Breast epithelium (tissue), 4 donors: ENCODE measurements at places on chromosomes 6 and 20.

DNA sequence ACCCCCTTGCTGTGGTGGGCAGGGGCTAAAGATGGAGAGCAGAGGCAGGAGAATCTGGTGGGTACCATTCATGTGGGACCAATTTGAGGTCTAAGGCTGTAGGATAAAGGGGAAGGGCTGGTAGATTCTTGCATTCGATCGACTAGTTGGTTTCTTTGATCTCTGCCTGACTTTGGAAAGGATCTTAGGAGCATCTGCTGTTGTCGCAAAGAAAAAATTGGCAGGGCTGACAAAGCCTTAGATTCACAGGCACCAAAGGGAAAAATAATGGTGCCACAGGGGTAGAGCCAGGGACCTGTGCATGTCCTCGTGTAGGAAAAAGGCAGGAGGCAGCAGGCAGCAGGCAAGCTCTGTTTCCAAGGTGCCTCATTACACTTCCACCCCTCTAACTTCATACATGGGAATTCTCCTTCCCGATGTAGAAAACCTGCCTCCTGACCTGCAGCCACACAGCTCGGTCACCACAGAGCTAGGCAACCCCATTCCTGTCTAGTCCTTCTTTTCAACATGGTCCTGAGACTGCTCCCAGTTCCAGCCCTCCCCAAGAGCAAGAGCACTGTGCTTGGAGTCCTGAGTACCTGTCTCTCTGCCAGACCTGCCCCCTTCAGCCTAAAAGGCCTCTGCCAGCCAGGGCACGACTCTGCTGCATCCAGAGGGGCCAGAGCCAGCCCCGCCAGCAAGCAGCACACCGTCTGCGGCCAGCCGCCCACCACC lies 71.9 kb downstream of the FGD2 start:
- DNase-seq, result no peak

DNA sequence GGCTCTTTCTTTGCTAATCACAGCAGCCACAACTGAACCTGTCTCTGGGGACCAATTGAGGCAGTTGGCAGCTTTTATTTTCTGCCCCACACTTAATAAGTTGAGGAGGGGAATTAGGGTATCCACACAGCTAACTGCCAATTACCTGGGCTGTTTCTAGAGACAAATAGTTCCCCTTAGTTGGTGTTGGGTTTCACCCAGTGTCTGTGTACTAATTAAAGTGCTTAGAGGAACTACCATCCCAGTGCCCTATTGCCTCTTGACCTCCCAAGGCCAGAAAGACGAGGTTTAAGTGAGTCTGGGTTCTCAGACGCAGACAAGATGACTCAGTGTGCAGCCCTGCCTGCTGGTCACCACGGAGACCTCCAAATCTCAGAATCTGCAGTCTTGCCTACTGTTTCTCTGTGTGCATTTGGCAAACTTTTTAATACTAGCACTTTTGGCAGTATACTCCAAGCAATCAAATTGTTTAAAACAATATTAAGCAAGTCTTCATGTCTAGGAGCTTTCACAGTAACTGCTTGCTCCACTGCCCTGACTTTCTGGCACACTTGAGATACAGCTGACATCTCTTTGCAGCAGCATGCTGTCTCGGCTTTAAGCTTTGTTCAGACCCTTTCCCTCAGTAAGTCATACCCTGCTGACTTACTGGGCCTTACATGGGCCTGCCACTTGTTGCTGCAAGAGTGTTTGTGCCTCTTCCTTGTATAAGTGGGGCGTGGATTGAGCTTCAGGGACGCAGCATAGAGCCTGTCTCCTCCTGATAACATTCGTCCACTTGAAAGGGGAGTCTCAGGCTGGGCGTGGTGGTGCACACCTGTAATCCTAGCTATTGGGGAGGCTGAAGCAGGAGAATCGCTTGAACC lies 31.9 kb downstream of the STK35 start:
- no peak for DNase-seq

DNA sequence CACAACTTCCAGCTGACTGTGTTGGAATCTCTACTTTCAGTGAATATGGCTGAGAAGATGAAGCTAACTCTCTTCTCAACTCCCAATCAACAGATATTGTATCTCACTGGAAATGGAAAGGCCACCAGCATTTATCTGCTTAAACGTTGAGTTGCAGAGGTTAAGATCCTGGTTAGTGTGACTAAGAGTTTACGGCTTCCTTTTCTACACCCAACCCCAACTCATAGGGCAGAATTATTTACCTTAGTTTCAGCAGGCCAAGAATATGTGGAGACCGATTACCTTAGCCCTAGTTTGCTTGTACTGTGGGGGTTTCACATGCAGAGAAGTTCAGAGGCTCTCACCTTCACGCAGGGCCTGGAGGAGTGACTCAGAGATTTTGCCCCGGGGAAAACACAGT lies 1026.6 kb downstream of the EYS start:
- DNase-seq, result no peak

DNA sequence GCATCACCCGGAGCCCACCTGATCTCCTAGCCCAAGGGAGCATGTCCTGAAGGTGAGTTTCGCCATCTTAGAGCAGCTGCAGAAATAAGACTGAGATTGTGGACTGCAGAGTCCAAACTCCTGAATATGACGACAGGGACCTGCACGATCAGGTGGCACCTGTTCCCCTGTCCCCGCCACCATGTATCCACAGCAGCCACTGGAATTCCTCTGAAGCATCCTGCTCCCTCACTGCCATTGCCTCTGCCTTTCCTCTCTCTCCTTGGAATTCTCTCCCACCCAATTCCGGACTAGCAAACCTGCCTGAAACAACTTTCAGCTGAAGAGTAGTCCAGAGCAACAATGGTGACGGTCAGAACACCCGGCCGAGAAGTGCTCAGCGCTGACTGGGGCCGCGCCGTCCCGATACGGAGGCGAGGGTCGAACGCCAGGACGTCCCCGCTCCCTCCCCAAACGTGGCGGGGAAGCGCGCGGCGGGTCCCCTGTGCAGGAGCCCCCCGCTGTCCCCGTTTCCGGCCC lies 694 bp upstream of the FAM120B start:
- DNase-seq, result no peak

GRCh38 chr20:3203315-3204123 lies 963 bp downstream of the DDRGK1 start:
- no peak for DNase-seq

GRCh38 chr20:30598460-30599230 lies 658.8 kb upstream of the DEFB115 start:
- DNase-seq, result no peak

DNA sequence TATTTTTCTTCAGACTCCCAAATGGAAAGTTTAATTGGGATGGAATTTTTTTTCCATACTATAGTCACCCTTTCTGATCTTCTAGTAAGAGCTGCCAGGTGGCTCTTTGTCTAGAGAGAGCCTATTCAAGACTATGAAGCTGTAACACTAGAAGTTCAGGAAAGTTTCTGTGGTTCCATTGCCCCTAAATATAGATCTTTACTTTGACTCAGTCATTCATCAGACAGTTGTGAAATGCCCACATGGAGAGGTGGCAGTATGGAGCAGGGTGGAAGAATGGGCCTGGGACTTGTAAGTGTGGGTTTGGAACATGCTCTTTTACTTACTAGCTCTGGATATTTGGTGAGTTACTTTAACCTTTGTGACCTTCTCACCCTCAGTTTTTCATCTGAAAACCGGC lies 87.8 kb downstream of the CTNNBL1 start:
- DNase-seq, result no peak

- DNase-seq, result no peak
These were observed 118.6 kb upstream of the UST start for GRCh38 chr6:148628251-148628650.

DNA sequence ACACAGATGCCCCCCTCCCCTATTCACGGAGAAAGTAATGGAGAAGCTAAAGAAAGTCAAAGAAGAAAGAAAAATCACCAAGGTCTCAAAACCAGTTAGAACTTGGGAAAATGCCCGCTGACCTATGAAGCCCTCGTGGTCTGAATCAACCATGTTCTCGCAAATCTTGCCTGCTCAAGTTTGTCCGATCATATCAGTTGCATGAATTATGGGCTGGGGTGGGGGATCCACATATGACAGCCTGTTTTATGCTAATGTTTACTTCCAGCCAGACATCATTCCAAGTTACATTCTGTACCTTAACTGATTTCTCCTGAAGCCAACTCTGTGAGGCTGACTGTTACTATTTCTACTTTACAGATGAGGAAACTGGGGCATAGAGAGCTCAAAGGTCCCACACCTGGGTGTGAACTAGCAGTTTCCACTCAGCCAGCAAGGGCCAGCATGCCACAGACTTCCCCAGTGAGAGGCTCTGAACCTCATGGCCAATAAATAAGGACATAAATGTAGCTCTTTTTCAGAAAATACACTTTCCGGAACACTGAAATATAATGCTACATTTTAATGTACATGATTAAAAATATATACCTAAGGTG lies 2.1 kb downstream of the RNASET2 start:
- no peak for DNase-seq

GRCh38 chr6:15577550-15578171 lies 85.2 kb downstream of the DTNBP1 start:
- DNase-seq, result no peak

GRCh38 chr20:42686057-42686456 lies 503.6 kb downstream of the PTPRT start:
- DNase-seq, result no peak

DNA sequence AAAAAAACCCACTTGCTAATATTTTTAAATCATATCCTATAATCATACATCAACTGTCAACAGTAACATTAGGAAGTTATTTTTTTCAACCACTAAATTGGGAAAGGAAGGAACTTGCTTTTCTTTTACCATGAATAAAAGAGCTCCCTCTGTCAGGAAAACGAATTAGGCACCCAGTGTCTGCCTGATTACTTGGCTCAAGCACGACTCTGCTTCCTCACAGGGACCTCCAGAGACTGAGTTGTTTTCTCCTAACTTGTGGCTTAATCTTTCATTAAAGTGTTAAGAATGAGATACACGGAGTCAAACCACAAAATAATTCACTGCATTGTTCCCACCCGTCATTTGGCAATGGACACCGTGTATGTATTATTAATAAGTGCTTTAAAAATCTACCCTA lies 1405.1 kb upstream of the EYS start:
- no peak for DNase-seq

- no peak for DNase-seq
These were observed 49.7 kb upstream of the TGM3 start for GRCh38 chr20:2246069-2246491.

- no peak for DNase-seq
These were observed 65.5 kb downstream of the SYNJ2 start for GRCh38 chr6:158047127-158047518.

GRCh38 chr6:170462366-170463020 lies 90.6 kb downstream of the PSMB1 start:
- no peak for DNase-seq

DNA sequence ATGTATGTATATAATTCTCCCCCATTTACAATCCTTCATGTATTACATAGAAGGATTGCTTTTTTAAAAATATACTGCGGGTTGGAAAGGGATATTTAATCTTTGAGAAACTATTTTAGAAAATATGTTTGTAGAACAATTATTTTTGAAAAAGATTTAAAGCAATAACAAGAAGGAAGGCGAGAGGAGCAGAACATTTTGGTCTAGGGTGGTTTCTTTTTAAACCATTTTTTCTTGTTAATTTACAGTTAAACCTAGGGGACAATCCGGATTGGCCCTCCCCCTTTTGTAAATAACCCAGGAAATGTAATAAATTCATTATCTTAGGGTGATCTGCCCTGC lies 3.6 kb downstream of the FOXC1 start:
- no peak for DNase-seq

DNA sequence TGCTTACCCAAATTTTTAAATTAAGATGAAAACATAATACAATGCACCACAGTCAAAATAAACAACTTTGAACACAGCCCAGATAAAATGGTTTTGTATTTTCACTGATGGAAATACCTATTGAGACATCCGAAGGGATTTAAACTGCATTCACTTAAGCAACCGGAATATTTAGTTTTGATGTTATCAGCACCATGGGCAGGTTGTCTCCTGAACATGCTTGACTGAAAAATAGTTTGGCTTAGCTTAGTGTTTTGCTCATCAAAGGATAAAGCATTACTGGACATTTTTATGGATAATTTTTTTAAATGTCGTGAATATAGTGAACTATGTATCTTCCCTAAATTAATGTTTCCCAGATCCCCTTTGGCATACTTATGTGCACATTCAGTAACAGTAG lies 177.5 kb downstream of the GJA1 start:
- no peak for DNase-seq

GRCh38 chr6:70474751-70475150 lies 61.4 kb downstream of the FAM135A start:
- DNase-seq, result no peak

- DNase-seq, result no peak
These were observed 13.5 kb downstream of the EBF4 start for GRCh38 chr20:2705931-2706645.

DNA sequence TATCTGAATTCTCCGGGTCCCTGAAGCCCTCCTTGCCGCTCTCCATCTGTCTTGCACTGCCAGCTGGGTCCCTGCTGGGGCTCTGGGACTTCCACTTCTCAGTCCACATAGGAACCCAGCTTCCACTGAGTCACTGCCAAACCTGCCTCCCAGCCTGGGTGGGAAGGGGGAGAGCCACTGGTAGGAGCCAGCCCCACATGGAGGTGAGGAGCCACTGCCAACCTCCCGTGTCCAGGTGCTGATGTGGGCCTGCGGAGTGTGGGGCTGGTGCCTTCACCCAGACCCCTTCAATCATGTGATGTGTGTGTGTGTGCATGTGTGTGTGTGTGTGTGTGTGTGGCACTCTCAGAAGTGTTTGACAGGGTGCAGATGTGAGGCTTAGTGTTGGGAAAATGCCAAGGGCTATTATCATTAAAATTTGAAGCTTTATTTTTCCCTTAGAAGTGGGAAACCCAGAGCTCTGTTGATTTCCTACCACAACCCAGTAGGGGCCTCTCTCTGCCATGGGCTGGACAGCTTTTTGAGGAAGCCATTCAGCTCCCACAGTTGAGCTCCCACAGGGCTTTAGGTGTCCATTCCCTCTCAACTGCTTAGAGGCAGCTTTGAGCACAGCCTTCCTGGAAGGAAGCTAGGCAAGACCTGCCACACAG lies 9.3 kb upstream of the SGK2 start:
- no peak for DNase-seq

DNA sequence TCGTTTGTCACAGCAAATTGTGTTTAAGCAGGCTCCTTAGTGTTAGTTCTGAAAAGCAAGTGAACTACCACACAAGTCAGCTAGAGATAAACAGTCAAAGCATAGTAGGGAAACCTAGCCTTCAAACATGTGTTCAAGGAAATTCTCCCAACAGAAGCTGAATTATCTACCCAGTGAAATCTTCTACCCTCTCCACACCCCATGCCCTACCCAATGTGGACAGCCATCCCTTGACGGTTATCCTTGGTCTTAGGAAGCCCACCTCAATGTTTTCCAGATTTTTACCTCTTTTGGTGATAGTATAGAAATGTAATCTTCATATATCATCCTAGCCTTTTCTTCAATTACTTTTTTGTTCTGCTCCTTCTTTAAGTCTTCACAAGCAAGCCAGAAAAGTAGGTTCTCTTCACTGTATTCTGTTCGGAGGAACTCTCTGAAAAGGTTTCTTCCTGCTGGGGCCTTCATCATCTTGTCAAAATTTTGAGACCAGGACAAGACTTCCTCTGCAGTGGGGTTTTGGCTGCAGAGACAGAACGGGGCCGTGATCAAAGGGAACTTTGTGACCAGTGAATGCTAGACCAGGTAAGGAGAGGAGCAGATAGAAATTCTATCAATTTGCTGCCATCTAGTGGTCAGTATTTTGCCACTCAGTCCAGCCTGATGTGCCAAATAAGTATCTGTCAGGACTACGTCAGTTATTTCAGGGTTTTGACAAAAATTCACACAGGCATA lies 21.6 kb upstream of the MTRF1L start:
- no peak for DNase-seq

- no peak for DNase-seq
These were observed 32.4 kb upstream of the CHRNA4 start for GRCh38 chr20:63393566-63393965.

- no peak for DNase-seq
These were observed 9.7 kb downstream of the TRMT11 start for GRCh38 chr6:125995972-125996580.
